AG08395 (cell line): ENCODE measurements at places on chromosomes 3 and 15.

GRCh38 chr3:42020684-42021307 is 58.9 kb upstream of the ULK4 start:
- DNase-seq: peak; percentile 70

DNA sequence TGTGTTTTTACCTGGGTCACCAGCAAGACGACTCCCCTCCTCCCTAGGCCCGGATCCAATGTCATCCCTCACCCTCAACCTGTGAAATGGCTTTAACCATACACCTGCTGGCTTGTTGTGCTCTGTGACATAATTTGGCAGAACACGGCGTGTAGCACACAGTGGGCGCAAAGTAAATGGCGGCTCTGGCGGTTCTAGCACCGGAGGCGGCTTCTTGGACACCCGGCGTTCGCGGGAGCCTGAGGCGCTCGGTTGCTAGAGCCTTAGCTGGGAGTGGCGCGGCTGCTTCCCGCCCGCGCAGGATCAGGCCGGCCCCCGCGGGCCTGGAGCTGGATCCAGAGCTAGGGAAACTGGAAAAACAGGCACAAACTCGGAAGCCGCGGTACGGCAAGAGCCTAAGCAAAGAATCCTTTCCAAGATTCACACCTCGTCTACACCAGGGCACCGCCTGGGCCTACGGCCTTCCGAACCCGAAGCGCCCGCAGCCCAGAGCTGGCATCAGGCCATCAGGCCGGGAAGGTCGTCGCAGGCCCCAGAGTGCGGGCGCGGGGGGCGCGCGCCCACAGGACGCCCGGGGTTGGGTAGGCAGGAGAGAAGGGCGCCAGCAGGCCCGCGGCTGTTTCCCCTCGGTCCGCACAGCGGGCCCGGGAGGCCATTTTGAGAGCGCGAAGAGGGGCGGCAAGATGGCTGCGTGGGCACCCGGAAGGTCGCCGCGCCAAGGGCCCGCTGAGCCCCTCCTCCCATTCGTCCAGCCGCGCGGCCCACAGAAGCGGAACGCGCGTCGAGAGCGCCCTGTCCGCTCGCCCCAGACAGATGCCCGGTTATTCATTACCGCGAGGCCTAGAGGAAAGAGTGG is 43.9 kb upstream of the POLG start:
- DNase-seq: no peak

DNA sequence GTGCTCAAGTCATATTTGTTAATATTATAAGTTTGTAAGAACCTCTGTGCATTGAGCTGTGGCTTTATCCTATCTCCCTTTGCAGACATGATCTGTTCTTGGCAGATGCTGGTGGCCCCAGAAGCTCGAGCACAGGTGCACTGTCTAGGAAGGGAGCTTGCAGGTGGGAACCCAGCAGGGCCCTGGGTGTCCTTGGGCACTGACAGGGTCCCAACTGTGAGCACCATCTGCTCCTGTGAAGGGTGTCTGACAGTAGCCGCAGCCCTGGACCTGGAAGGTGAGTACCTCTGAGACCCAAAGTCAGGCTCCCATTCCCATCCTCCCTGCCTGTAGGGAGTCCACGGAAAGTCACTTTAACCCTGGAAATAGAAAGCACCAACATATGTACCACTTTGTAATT is 2.4 kb upstream of the REC114 start:
- no peak for DNase-seq

GRCh38 chr3:50237133-50237651 is 1.2 kb downstream of the GNAI2 start:
- DNase-seq: peak; percentile 34

DNA sequence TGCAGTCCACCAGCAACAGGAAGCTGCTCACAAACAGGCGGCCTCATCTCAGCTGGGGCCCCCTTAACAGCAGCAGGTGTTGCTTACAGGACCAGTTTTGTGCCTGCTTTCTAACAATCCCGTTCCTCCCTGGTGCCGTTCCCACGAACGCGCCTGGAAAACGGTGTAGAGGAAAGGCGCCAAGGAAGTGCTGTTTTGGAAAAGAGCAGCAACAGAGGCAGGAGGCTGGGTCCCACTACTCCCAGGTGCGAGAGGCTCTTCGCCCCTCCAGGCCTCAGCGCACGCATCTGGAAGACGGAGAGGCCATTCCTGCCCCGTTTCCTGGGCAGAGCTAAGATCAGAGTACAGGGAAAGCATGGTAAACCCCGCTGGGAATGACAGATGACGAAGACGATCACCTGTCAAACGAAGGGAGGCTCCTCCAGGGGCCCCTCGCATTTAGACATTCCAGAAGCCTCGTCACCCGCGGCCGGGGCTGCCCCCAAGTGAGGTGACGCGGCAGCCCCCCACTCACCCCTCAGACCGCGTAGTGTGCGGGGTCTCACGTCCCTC is 603 bp downstream of the SCAPER start:
- peak; percentile 5 for DNase-seq

DNA sequence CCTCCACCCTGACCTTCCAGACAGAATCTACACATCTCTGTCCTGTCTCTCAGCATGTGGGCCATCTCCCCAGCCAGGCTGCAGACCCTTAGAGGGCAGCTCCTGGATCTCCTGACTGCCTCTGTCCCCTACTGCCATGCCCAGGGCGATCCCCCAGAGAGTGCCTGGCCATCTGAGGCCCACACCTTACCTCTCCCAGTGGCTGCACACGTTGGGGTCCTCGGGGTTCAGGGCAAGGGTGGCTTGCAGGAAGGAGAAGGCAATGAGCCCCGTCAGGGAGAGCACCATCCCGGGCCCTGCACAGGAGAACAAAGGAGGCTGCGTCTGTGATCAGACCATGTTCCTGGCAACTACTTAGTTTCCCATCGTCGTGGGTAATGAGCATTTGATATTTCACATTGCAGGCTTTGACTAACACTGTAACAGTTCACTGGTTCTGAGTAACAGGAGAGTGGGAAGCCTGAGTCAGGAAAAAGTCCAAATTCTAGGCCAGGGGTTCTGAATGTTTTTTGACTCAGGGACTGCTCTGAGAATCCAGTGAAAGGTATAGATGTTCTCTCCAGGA is 125.4 kb downstream of the MEGF11 start:
- DNase-seq: no peak

- DNase-seq: no peak
These were observed 33.2 kb upstream of the SECISBP2L start for GRCh38 chr15:49079340-49080039.

DNA sequence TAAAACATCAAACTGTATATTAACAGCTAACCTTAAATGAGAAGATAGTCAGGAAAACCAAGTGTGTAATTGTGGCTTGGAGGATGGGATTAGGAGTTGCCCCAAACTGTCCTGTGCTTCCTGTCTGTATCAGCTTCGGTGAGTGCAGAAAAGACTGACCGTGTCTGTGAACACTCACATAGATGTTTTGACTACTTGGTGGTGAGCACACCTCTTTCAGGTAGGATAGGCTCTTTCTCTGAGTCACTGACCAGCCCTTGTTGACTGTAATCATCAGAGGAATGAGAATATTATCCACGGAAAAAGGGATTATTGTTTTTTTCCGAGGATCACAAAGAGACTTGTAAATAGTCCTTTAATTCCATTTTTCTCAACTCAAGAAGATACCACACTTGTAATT is 51.5 kb downstream of the GMNC start:
- DNase-seq: no peak

DNA sequence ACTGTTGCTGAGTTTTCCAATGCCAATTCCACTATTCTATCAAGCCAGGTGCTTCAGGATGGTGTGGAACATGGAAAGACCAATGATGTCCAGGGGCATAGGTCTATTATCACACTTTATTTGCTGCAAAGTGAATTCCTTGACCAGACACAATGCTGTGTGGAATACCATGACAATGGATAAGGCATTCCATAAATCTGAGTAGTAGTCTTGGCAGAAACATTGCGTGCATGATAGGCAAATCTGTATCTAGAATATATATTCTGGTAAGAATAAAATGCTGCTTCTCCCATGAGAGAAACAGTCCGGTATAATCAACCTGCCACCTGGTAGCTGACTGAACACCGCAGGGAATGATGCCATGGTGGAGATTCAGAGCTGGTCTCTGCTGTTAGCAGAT is 70.0 kb upstream of the ALDH1A3 start:
- DNase-seq: no peak

GRCh38 chr15:39641191-39641889 is 60.5 kb downstream of the THBS1 start:
- no peak for DNase-seq

DNA sequence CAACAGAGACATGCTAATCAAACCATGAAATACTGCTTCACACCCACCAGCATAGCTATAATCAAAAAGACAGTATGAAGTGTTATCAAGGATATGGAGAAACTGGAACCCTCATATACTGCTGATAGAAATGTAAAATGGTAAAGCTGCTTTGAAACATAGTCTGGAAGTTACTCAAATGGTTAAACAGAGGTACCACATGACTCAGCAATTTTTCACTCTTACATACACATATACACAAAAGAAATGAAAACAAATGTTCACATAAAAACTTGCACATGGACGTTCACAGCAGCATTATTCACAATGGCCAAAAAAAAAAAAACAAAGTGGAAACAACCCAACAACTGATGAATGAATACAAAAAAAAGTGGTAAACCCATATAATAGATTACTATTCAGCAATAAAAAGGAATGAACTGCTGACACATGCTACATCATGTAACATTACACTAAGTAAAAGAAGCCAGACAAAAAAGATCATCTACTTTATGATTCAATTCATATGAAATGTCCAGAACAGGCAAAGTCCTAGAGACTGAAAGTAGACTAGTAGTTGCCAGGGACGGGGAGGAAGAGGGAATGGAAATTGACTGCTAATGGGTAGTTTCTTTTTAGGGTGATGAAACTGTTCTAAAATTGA is 23.2 kb downstream of the ZNF148 start:
- DNase-seq: no peak

- DNase-seq: peak; percentile 11
These were observed 228.7 kb downstream of the MBNL1 start for GRCh38 chr3:152497457-152497856.

DNA sequence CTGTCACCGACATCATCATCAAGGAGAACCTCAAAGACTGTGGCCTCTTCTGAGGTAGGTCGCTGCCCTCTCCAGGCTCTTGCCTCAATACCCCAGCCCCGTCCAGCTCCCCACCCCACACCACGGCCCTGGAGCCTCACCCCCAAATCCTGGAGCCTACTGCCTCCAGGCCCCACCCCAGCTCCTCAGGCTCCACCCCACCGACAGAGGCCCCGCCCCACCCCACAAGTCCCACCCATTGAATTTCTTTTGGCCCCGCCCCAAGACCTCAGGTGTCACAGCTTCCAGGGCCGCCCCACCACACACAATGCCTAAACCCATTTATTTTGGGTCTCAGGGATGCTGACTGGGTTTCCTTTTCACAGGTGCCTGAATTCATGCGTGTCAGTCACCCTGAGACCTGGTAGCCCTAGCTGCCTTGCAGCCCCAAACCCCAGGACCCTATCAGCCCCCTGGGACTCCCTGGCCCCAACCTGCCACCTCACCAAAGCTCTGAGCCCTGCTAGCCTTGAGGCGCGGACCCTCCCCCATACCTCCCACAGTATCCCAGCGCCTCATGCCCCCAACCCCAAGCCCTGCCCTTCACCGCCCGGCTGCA is 3.6 kb downstream of the GNAT1 start:
- DNase-seq: no peak

GRCh38 chr15:73282567-73283365 is 86.0 kb downstream of the HCN4 start:
- DNase-seq: no peak

- DNase-seq: no peak
These were observed 846.6 kb downstream of the SI start for GRCh38 chr3:164231718-164232117.

- no peak for DNase-seq
These were observed 1.5 kb downstream of the TRPC1 start for GRCh38 chr3:142725357-142725739.

GRCh38 chr15:71780115-71780976 is 30.0 kb upstream of the NR2E3 start:
- peak; percentile 44 for DNase-seq

GRCh38 chr15:64732156-64732860 is 43.1 kb downstream of the RBPMS2 start:
- no peak for DNase-seq

DNA sequence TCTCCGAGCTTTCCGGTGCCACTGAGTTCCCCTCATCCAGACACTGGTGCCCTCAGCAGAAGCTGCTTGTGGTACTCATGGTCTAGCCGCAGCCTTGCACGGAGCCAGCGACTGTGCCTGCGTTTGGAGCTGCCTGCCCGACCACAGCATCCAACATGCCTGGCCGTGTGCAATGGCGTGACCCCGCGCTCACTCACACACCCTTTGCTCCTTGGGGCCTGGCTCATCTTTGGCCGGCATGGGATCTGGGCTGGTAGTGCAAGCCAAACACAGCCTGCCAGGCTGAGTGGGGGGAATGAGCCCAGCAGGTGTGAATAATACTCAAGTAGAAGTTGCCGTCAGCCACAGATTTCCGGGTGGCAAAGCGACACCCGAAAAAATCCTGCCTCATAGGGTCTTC is 1178.7 kb upstream of the GBE1 start:
- DNase-seq: no peak

- peak; percentile 12 for DNase-seq
These were observed 601.2 kb downstream of the FOXP1 start for GRCh38 chr3:70982284-70982683.

DNA sequence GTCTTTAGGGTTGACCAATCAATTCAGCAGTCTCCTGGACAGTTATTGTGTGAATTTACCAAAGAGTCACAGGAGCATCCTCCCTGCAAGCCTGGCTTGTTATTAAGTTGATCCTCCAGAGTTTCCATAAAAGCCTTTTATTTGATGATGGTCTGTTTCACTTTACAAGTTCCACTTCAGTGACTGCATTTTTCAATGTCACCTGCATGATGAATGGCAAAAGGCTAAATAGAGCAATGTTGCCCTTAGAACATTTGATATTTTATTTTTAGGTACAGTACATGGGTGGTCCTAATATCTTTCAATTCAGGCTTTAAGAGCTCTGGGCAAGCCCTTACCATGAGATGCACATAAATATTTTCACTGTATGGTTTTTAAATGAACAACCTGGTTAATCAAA is 22.6 kb downstream of the GUCA1C start:
- DNase-seq: no peak

DNA sequence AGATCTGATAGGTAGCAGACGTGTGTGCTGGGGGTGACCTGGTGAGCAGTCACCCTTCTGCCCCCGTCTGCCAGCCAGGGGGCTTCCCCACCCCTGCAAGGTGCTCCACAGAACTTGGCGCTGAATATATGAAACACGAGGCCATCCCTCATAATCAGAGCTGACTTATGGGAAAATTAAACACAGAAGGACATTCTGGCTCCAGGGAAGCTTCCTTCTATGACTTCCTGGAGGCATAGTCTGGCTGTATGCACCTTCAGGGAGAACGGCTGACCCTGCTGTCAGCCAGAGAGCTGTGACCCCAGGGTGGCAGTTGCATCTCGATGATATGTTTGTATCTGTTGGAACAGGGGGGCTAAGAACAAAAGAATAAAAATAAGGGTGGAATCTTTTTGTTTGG is 26.6 kb upstream of the MRPS22 start:
- no peak for DNase-seq
